ENCODE measurements at places on chromosomes 16 and 17. TPM values are rescaled to one million over a fixed set of nuclear protein-coding genes. Genes with fewer than 3 reads are reported as not detected.

DNA sequence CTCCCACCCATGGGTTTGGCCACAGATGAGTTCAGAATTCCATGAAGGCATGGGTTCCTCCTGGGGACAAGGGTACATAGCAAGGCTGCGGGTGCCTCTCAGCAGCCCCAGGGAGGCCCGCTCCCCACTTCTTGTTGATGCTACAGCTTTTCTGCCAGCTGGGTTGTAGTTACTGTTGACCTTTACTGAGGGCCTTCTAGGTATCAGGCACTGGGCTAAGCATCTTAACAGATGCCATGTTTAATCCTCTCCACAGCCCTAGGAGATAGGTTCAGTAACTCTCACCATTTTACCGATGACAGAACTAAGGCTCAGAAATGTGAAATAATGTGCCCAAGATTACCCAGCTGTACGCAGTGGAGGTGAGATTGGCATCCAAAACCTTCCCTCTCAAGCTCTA is 54.3 kb upstream of the DLX4 start:
- DNase-seq, result no peak

- DNase-seq, result peak; percentile 57
Measured at GRCh38 chr16:85303354-85303883, 191.1 kb upstream of the CIBAR2 start.

DNA sequence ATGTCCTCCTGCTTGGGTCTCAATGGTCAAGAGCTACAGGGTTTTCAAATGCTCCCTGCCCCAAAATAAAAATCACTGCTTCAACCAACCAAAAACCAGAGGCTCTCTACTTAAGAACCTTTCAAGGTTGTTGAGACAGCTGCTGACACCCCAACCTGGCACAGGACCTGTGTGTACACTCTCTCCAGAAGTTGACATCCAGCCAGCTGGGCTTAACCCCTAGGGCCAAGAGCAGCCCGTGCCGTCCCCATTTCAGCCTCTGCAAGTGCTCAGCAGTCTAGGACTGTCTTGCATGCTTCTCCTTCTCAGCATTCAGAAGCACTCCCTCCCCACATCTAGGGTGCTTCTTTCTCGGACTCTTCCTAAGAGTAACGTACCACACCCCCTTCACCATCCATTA is 59.0 kb upstream of the TRAP1 start:
- DNase-seq, result no peak

- DNase-seq, result no peak
Measured at GRCh38 chr16:14202697-14203096, 131.6 kb downstream of the MRTFB start.

DNA sequence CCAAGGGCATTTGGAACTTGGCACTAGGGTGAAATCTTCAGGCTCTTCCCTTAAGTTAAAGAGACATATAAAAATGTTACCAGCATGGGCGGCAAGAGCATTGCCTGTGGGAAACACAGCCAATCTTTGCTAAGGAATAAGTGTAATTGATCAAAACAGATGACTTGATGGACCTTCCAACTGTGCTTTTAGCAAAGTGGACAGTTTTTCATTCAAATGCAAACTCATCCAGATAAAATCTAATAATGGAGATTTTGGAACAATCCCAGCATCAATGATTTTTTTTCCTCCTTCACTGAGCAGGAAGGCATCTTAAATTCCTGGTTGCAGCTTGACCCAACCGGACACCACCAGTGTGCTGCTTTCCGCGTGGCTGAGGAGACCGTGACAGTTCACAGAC is 42.9 kb upstream of the BHLHA9 start:
- DNase-seq, result no peak

- peak; percentile 49 for DNase-seq
Measured at GRCh38 chr16:66127459-66128370, 238.8 kb upstream of the CDH5 start.

GRCh38 chr16:67936124-67936879 is at the start of gene PSMB10:
TSS of gene PSMB10 (minus strand) at chr16:67936850. CDS start at chr16:67936749, 101 bp downstream.
- DNase-seq, result peak; percentile 35

DNA sequence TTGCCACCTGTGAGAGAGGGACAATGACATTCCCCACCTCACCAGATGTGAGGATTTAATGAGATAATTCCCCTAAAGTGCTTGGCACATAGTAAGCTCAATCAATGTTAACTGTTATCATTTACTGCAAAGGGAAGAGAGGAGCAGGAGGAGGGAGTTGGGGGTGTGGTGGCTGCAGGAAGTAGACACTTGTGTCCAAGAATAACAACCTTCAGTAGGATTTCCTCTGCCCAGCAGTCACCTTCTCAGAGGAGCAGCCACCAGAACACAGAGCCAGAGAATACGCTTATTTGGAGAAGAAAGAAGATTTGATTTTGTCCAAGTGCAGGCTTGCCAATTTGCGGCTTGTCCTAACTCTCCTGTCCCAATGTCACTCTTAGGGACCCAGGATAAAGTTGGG is 10.2 kb downstream of the CBX4 start:
- DNase-seq, result no peak

DNA sequence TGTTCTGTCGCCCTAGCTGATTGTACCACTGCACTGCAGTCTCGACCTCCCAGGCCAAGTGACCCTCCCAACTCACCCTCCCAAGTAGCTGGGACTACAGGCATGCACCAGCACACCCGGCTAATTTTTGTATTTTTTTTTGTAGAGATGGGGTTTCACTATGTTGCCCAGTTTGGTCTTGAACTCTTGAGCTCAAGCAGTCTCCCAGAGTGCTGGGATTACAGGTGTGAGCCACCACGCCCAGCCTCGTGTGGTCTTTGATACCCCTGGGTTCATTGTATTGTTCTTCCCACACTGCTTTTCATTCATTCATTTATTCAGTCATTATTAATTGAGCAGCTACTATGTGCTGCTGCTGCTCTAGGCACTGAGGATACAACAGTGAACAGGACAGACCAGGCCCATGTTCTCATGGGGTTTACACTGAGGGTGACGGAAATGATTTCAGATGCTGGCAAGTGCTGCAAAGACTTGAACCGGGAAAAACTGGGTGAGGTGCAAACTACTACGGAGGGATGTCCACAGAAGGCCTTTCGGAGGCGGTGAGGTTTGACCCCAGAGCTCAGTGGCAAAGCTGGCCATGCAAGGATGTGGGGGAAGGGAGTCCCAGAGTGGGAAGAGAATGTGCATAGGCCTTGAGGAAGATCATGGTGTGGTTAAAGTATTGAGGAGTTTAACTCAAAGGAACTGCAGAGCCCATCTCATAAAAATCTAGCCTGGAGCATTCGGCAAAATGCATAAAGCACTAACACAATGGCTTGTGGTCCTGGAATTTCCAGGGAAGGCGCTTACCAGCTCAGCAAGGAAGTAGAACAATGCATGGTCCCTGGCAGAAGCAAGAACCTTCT is 10.9 kb downstream of the ABCC1 start:
- DNase-seq, result no peak

- peak; percentile 74 for DNase-seq
Measured at GRCh38 chr16:3879887-3880564, 487 bp downstream of the CREBBP start.

GRCh38 chr17:1485423-1486376 is 6.8 kb downstream of the MYO1C start:
- DNase-seq, result peak; percentile 48

DNA sequence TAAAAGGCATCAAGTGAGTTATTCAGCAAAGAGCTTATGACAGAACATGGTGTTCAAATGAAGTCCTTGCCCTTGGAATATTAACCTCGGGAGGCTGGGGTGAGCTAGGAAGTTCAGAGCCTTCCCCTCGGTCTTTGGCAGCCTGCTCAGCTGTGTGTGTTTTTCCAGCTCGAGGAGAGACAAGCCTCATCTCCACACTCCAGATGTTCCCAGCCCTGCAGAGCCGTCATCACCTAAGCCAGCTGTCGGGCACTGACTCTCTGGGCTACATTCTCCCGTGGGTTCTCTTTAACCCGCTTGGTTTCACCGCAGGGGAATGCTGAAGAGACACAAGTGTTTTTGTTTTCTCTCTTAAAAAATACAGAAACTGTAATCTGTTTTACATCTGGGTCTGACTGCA is 47.1 kb downstream of the IRX3 start:
- DNase-seq, result no peak

GRCh38 chr16:9527976-9528375 is 436.5 kb downstream of the HAPSTR1 start:
- DNase-seq, result no peak

The DNAH9 gene
- polyA plus RNA-seq, result 4.5 TPM

The ZNF469 gene
- 1.9 TPM for polyA plus RNA-seq

The TEX14 gene
- 0.63 TPM for polyA plus RNA-seq

The PPL gene
- 31.5 TPM for polyA plus RNA-seq

The ZSCAN10 gene
- polyA plus RNA-seq, result 0.10 TPM
